ENCODE measurements at places on chromosomes 3 and 15.

DNA sequence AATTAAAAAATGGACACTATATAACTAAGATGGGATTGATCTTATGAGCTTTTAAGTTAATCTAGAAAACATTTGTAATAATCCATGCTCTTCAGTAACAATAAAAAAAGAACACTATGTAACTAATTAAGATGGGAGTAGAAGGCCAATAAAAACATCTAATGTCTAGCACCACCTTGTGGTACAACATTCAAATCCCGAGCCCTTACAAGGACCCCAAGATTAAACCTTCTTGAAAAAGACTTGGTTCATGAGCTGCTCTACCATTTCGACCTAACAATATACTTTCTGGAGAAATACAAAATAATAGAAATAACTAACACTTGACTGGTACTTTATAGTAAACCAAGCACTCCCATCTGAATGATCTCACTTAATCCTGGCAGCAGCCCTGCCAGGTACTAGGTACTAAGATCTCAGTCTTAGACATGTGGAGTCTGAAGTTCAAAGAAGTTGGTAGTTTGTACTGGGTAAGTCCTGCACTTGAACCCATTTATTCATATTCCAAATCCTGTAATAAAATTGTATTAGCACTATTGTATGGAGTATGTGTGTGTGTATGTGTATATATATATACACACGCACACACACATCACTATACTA is 21.8 kb downstream of the METTL6 start:
- DNase-seq: peak; percentile 60

DNA sequence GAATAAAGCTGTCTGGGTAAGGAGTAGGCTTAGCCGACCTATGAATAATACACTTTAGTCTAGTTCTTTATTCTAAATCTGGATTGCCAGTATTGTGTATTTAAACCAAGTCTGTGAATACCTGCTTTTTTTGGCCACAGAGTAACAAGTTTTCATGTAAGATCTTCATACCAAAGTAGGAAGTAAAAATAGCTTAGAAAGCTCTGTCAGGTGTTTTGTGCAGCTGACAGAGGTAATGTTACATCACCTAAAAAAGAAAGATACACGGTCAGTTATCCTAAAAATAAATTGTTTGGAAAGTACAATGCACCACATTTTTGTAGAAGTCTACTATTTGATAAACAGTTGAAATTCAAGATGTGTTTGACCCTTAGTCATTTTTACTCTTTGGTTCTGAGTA is 16.5 kb downstream of the CALML4 start:
- no peak for DNase-seq

- DNase-seq: no peak
These were observed 519.2 kb downstream of the OTOL1 start for GRCh38 chr3:162015856-162016255.

GRCh38 chr3:133016838-133017309 is 21.3 kb upstream of the TMEM108 start:
- no peak for DNase-seq

DNA sequence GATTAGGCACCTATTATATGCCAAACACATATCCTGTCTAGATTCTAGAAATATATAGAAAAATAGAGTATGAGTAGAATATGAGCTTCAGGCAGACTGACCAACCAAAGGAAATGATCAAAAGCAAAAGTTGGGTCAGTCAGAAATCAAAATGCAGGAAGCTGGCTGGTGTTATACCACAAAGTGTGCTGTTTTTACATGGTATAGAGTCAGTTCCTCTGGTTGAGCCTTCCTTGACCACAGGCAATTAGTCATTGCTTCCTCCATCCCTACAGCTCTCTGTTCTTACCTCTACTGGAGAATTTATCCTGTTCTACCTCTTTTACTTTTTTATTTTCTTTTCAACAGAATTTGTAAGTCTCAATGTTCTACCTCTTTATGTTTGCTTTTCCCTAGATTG is 149.8 kb downstream of the TMCO5A start:
- DNase-seq: peak; percentile 64

All from suppressor macrophage treated with lipopolysaccharide for 4 hours (primary cell).